ENCODE measurements at places on chromosomes 2 and 18.

DNA sequence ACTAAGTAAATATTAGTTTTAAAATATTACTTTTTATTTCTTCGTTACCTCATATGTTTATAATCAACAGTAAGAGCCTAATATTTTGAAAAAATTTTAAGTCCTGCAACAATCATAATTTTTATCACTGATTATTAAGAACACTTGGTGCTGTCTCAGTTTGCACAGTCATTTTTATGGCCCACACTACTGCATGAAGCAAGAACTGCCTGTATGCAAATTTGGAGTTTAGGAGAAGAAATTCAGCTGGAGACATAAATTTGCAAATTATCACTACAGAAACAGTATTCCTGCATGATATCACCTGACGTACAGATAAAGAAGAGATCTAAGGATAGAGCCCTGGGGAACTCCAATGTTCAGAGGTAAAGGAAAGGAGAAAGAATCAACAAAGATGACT, 144.1 kb upstream of the RBBP8 start:
- no peak for DNase-seq

GRCh38 chr2:100416397-100416934, 1.0 kb downstream of the CHST10 start:
- DNase-seq, result no peak

- DNase-seq, result no peak
Measured at GRCh38 chr18:9148203-9148552, 11.6 kb downstream of the ANKRD12 start.

DNA sequence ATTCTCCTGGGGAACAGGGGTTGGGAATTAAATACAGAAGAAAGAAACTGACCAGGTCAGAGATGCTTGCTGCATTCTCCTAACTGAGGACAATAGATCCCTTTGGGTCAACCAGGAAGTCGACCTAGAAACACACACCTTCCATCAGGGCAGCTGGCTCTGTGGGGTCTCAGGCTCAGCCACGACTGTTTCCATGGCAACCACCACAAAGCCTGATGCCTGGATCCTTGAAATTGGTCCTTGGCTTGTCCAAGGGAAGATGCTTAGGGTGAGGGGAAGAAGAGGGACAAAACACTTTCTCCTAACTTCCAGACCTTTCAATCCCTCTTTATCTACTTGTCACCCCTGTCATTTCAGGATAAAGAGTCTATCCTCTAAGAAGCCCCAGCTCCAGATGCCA, 194.4 kb downstream of the ALK start:
- no peak for DNase-seq

- DNase-seq, result no peak
Measured at GRCh38 chr2:33873076-33873605, 274.0 kb upstream of the FAM98A start.

DNA sequence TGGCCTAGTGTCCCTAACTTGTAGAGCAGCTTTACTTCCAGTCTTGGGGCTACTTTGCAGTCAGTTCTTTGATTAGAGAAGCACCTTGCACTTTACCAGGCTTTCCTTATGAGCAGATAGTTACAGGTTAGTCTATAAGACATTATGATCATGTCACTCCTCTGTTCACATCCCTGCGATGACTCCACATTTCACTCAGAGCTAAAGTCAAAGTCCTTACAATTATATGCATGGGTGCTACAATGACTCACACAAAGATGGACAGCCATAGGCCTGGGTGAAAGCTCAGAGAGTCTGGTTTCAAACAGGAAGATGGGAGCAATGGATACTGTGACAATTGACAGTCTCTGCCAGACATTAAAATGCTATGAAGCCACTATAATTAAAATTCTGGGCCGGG, 27.1 kb upstream of the SSB start:
- DNase-seq, result no peak

GRCh38 chr2:85242321-85242720, 85.5 kb downstream of the TGOLN2 start:
- no peak for DNase-seq

DNA sequence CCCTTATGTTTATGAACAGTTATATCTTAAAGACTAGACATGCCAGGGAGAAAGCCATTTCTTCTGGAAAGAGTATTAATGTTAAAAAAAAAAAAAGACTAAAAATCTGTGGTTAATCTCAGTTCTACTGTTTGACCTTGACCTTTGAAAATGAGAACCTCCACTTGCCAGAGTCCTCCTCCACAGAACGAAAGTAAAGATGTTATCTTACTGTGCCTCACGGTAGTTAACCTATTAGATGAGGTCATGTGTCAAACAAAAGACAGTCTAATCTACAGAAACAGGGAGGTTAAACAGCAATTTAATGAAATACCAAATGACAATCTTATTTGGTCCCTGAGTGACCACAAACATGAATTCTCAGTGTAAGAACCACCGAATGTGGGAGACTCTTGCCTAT, 51.2 kb downstream of the SLC14A2 start:
- no peak for DNase-seq

GRCh38 chr18:68472701-68473295, 242.1 kb downstream of the TMX3 start:
- DNase-seq, result no peak

GRCh38 chr2:62537814-62538213, 31.8 kb upstream of the TMEM17 start:
- no peak for DNase-seq

DNA sequence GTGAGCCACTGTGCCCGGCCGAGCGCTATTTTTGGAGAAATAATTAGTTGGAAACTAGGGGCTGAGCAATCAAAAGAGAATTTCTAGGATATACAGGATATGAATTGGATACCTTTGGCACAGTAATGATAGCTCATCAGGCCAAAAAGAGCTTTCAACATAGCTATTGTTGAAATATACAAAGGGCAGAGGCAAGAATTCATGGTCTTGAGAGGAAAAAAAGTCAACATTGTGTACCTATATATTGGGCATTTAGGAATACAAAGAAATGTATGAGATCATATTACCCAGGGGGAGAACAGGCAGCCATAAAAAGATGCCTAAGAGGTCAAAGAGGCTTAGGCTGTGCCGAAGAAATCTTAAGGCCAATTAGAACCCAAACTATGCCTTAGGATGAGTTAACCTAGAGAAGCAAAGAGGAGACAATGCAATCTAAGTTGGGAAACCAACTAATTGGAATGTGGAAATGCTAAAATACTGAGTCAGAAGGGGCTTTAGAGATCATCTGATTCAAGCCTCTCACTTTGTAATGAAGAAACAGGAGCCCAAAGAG, 99.0 kb downstream of the RBBP8 start:
- DNase-seq, result no peak

- DNase-seq, result no peak
Measured at GRCh38 chr18:2572171-2572569, 813 bp downstream of the NDC80 start.

GRCh38 chr2:110865188-110865587, 132.8 kb downstream of the ACOXL start:
- DNase-seq, result no peak

DNA sequence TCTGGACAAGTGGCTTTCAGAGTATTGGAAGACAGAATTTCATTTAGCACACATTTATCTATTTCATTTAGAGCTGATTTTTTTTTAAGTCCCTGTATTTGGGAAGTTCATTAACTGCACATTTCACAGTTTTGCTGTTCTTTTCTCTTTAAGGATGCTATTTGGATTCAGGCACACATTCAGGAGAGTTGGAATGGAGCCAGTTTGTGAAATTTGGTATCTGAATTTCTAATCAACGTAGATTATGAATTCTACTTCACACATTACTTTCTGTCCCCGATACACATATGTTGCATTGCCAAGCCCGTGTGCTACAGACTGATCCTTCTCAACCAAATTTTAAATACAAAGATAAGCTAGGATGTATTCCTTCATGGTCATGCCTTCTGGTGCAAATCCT, 503.9 kb downstream of the IRS1 start:
- DNase-seq, result no peak

DNA sequence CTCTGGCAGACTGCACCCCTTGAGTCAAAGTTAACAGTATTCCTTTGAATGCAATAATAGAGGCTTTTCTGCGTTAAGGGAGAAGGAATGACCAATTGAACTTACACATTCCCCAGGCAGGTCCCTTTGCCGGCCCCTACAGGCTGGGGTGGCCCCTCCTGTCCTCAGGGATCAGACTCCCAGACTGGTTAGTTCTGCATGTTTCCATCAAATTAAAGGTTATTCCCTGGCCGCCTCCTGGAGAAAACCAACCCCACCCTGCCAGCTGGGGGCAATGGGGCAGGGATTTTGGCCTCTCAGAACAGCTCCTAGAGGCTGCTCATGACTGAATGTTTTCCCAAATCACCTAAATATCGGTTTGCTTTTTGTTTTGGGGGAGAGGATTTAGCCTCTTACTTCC, 199.6 kb downstream of the MGAT5 start:
- no peak for DNase-seq

DNA sequence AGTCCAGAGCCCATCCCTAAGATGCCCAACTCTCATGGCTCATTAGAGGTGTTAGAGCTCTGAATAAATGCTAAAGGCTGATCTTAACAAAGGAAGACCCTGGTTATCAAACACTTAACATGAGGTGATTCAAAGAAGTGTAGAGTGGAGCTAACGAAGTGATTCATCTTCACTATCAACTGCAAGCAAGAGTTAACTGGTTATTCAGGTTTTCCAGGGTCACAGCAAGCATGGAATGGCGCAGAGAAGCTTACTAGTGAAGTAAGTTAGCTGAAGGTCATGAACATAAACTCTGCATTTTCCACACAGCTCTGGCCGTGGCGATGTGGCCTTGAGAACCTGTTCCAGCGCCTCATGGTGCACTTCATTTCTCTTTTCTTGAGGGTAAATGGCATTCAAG, 17.0 kb downstream of the RND3 start:
- DNase-seq, result no peak

DNA sequence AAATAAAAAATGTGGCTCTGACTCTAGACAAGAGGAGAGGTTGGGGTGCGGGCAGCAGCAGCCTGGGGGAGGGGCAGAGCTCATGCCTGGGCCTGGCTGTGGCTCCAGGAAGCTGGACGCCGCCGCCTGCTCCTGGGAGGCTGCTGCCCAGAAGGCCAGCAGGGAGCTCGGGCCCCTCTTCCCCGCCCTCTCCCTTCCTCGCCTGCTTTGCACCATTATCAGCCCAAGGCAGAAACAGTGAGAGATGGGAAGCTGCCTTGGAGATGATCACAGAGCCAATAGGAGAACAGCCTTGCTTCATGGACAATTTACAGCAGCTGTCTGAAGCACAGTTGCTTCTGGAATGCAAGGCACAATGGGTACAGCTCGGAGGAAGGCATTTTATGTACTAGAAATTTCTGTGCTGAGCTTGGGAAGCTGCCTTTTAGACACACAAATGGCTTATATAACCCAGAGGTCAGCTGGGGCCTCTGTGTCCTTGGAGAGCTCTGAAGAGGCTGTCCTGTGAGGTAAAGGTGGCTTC, 55.3 kb upstream of the AFF3 start:
- no peak for DNase-seq

DNA sequence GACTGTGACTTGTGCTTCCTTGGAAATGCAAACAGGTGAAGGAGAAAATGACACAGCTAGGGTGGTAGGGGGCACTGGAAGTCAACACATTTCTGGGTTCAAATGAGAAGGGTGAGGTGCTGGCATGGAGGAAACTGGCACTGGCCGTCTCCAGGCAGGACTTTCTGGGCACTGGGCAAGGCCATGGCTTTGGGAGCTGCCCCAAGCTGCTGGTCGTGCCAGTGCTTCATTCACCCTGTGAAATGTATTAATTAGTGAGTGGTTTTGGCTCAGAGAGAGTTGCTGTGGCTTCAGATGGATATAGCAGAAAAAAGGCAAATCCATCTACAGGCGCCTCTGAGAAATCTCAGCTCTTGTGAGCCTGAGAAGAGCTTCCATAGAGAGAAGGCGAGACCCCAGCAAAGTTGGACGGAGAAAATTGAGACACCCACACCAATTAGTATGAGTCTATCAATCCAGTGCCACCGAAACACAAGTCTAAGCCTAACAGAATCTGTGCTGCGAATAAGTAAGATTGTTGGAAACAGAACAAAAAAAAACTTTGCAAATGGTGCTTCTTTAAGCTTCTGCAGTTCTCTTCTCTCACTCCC, 202.1 kb upstream of the TNP1 start:
- peak; percentile 8 for DNase-seq

GRCh38 chr2:60505240-60505879, 48.1 kb downstream of the BCL11A start:
- DNase-seq, result no peak

GRCh38 chr2:220332886-220333285, 705.5 kb downstream of the SLC4A3 start:
- DNase-seq, result no peak

GRCh38 chr2:99621106-99621505, 131.3 kb upstream of the REV1 start:
- DNase-seq, result no peak

DNA sequence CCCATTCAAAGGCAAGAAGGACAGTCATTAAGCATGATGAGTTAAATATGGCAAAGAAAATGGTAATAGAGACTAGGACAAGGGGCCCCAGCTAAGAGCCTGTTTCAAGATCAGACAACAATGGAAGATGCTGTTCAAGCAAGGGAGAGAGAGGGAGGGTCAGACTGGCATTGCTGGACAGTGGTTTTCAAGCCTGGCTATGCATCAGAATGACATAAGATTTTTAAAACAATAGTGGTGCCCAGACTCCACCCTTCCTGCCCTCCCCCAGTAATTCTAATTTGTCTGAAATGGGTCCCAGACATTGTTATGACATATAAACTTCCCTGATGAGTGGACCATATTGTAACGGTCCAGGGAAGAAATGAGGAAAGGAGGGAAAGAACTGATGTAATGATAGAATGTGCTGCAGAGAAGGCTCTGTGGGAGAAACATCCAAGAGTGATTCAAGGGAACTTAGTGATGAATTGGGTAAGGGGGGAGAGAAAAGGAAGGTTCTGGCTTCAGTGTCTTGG, 112.9 kb upstream of the TRIB2 start:
- no peak for DNase-seq

GRCh38 chr2:203908066-203908796, 28.3 kb upstream of the ICOS start:
- no peak for DNase-seq

- DNase-seq, result no peak
Measured at GRCh38 chr2:18045230-18045629, 166.8 kb downstream of the KCNS3 start.

DNA sequence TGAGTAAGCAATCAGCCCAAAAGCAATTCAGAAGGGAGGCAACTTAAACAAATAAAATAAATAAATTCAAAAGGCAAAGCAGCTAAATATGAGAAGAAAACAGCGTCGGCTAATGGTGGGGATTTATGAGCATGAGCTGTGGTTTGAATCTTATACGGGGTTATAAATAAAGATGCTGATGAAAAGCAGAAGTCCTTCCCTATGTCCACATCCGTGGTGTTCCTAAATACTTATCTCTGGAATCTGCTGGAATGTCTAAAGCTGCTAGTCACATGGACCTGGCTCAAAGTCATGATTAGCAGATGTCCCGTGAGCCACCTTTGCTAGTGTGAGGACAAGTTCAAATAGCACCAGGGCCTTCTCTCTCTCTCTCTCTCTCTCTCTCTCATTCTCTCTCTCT, 33.8 kb downstream of the SMIM21 start:
- no peak for DNase-seq

DNA sequence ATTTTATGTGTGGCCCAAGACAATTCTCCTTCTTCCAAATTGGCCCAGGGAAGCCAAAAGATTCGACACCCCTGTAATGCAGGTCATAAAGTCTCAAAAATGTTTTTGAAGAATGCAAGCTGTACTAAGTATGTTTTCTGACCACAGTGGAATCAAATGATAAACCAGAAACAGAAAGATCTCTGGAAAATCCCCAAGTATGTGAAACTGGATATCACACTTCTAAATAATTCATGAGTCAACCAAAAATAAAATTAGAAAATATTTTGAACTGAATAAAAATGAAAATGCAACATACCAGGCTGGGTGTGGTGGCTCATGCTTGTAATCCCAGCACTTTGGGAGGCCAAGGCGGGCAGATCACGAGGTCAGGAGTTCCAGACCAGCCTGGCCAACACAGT, 34.1 kb upstream of the UBE2F start:
- no peak for DNase-seq
